ENCODE measurements at places on chromosomes 11 and 22.

- DNase-seq, result no peak
Observed at GRCh38 chr11:67213178-67213621, 53.1 kb upstream of the GRK2 start.

DNA sequence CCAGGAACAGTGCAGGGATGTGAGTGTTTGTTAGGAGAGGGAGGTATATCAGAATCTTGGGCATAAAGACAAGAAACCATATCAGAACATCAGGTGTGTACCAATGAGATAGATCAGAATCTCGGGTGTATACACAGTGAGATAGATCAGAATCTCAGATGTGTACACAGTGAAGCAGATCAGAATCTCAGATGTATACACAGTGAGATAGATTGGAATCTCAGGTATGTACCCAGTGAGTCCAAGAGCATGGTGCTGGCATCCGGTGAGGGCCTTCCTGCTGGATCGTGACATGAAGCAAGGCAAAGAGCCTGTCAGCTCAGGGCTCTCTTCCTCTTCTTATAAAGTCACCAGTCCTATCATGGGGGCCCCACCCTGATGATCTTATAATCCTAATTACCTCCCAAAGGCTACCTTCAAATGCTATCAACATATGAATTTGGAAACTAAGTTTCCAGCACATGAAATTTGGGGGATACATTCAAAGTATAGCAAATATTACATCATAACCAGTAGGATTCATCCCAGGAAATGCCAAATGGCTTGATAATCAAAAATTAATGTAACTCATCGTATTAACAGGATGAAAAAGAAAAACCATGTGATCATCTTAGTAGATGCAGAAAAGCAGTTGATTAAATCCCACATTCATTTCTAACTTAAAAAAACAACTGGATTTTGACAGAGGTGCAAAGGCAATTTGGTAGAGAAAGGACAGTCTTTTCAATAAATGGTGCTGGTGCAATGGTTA, 28.6 kb downstream of the PPARA start:
- no peak for DNase-seq

- DNase-seq, result no peak
Observed at GRCh38 chr11:60875366-60876167, 8.2 kb downstream of the ZP1 start.

- no peak for DNase-seq
Observed at GRCh38 chr11:85310479-85310878, 316.7 kb downstream of the DLG2 start.

DNA sequence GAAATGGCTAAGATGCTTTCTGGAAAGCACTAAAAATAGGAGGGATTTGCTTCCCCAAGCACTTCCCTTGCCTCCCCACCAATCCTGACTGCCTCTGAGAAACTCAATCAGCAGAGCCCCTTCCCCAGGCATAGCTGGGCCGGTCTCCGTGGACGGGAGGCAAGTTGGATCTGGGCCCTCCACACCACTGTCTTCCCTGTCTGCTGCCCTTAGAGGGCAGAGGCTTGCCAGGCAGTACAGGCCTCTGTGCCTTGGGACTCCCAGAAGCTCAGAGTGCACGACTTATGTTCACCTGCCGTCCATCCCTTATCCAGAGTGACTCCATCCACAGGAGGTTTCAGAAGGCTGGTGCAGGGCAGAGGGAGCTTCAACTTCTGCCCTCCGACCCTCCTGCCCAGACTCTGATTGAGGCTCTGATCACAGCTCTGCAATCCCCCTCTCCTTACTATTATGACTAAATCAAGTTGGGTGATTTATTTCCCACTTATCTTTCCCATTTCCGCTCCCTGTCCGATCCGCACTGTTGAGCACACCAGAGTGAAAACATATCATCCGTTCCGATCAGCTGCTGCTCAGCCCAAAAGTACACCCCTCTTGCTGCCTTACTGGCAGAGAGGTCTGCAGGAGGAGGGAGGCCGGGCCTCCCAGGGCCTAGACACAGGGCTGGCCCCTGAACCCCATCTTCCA, 71.8 kb downstream of the DSCAML1 start:
- peak; percentile 23 for DNase-seq

DNA sequence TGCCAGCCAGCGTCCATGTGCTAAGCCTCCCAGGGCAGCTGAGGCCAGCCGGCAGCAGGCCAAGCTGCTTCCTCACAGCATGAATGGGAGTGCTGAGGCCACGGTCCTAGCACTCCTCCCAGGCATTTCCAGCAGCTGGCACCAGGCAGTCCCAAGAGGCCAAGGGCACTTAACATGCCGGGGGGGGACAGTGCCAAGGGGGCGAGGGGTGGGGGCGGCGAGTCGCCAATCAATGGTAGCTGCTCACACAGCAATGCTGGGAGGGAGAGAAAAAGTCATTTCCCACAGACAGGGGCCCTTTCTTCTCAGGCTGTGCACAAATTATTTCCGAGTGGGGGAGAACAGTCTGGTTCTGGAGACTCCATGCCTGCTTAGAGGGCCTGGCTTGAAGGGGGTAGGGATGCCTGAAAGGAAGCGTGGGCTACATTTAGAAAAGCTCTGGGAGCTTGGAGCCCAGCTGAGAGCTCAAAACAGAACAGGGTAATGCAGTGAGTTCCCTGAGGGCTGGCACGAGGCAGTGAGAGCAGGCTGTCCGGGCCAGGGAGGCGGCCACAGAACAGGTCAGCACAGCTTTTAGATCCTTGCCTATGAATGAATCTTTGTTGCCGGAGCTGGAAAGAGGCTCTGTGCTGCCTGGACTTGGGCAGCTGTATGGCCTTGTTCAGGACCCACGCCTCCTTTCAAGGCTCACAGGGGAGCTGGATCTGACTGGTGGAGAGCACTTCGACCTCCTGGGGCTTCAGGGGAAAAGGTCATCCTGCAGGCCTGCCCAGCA, 14.4 kb upstream of the TBC1D10A start:
- DNase-seq, result peak; percentile 89

DNA sequence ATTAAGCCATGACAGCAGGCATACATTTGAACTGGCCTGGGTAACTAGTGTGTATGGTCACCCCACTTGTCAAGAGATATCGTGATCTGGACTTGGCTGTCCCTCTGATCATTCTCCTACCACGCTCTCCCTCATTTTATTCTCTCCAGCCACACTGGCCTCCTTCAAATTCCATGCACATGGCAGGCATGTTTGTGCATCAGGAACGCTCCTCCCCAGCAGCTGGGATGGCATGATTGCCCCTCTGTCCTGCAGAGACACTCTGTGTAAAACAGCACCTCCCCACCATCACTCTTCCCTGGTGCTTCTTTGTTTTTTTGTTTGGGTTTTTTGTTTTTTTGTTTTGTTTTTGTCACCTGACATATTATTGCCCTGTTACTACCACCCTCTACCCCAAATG, 31.5 kb upstream of the SCGB1A1 start:
- DNase-seq, result no peak
